ENCODE measurements at places on chromosomes 5 and 9.

- no peak for DNase-seq
Observed at GRCh38 chr9:72930828-72931227, 22.0 kb downstream of the ALDH1A1 start.

DNA sequence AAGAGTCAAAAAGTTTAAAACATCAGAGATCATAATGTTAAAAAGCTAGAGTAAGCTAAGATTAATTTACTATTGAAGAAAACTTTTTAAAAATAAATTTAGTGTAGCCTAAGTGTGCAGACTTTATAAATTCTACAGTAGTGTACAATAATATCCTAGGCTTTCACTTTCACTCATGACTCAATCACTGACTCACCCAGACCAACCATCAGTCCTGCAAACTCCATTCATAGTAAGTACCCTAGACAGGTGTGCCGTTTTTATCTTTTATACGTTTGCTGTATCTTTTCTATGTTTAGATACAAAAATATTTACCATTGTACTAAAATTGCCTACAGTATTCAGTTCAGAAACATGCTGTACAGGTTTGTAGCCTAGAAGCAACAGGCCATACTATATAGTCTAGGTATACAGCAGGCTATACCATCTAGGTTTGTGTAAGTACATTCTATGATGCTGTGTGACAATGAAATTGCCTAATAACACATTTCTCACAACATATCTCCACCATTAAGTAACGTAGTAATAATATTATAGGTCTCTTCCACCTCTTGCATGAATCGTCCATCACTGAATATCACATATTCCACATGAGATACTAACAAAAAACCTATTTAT is 59.2 kb downstream of the MEGF9 start:
- DNase-seq = peak; percentile 4

- DNase-seq = peak; percentile 46
Observed at GRCh38 chr5:54985301-54986268, at the start of gene ESM1. TSS of gene ESM1 (minus strand) at chr5:54985593. CDS start at chr5:54985517, 76 bp downstream.

GRCh38 chr5:101966476-101966875 is 329.6 kb downstream of the SLCO4C1 start:
- DNase-seq = no peak

- DNase-seq = no peak
Observed at GRCh38 chr5:1033606-1034420, 25.2 kb downstream of the NKD2 start.

DNA sequence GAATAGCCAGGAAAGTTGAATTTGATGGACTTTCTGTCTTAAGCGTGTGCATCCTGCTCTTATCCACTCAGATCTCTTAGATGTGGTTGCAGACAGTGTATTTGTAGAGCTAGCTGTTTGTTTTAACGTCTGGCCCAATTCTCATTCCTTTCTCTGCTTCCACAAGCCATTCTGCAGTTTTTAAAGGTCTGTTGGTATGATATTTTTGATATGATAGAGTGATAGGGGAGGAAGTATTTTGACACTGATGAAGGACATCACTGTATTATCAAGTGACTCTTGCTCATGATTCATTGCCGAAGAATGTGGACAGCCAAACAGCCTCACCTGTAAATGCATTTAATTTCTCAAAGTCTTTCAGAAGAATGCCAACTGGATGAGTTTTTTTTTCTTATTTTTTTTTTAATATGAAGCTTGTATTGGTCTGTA is 4.5 kb downstream of the TJP2 start:
- no peak for DNase-seq

DNA sequence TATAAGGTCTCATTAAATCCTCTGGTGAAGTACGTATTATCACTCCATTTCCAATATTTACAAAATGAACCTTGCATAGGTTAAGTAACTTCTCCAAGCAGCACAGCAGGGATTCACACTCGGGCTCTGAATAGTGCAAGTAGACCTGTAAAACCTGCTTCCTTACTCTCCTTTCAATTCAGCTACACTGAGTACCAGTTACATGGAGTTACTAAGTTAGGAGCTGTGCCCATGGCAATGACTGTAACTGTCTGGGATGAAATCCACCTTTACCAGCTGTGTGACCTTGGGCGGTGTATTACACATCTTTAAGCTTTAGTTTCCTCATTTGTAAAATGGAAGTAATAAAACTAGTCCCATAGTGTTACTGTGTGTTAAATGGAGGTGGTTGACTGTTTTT is 15.9 kb upstream of the MOB3B start:
- no peak for DNase-seq

- DNase-seq = peak; percentile 44
Observed at GRCh38 chr5:150600616-150601490, 39.6 kb upstream of the SYNPO start.

GRCh38 chr5:8952147-8952546 is 593.7 kb downstream of the SEMA5A start:
- DNase-seq = no peak

DNA sequence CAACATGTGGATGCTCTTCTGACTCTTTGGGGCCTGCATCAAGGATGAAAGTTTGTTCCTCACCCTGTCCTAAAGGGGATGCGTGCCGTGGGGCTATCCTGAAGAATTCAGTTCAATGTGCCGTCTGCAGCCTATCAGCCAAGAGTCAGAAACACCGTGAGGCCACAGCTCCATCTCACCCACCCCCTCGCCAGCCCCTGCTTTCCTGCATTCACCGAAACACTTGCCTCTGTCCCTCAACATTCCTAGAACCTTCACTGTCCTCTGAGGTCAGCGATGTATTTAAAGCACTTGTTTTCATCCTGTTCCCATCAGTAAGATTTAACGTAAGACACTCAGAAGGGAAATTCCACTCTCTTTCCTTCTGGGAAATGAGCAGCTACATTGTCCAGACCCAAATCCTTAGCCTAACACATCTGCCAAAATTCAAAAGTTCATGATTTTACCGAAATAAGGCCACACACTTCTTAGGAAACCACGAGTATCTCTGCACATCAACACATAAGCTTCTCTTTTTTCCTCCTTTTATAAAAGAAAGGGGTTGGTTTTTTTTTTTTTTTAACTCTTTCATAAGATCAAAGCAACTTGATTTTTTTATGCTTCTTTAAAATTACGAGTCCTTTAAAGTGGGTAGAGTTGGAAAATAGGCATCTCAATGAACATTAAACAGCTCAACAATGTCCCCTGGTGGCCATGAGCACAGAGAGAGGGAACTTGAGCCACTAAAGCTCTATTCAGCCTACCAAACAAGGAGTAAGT is 100.7 kb downstream of the SUSD1 start:
- DNase-seq = peak; percentile 95

- DNase-seq = no peak
Observed at GRCh38 chr9:69198521-69199220, 24.6 kb downstream of the TJP2 start.

GRCh38 chr5:172442592-172442991 is 11.7 kb downstream of the SH3PXD2B start:
- DNase-seq = peak; percentile 33

DNA sequence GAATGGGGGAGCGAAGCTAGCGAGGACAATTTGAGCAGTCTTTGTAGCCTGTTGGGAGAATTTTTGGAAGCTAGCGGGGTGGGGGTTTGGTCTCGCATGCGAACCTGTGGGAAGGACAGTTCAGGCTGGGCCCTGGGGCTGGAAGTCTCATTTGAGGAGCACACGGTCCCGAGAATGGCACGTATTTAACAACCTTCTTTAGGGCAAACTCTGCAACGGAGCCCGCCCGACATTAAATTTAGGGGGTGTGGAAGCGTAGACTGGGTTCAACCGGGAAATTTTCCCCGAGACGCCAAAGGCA is 35.2 kb upstream of the NFIB start:
- DNase-seq = no peak

DNA sequence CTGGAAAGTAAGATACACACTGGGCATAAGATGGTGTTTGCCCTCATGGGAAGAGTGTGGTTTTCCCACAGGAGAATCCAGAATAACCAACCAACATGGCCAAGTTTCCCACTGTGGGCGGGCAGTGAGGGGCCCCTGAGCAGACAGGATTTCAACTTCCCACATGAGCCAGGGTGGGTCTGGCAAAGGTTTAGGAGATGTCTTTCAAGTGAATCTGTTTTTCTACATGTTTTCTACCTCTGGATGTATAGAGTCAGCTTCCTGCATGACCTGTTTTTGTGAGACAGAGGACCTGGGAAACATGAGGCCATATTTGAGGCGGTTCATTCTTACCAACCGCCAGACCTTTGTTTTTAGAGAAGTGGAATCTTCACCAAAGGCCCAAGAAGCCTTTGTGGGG is 100.5 kb downstream of the TLE4 start:
- no peak for DNase-seq

DNA sequence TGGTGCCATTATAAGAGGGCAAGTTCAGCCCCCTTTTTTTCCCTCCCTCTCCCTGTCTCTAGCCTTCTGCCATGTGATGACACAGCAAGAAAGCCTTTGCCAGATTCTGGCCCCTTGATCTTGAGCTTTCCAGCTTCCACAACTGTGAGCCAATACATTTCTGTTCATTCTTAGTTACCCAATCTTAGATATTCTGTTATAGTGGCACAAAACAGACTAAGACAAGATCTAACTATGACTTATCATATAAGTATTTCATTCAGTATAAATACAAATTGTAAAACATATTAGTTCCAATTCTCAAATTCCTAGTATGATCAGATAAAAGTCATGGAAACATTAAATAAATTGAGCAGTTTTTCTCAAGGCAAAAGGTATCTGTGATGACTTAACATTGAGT is 276.3 kb downstream of the COX7C start:
- peak; percentile 14 for DNase-seq

GRCh38 chr9:96781552-96781951 is 3.7 kb upstream of the ZNF510 start:
- DNase-seq = no peak

DNA sequence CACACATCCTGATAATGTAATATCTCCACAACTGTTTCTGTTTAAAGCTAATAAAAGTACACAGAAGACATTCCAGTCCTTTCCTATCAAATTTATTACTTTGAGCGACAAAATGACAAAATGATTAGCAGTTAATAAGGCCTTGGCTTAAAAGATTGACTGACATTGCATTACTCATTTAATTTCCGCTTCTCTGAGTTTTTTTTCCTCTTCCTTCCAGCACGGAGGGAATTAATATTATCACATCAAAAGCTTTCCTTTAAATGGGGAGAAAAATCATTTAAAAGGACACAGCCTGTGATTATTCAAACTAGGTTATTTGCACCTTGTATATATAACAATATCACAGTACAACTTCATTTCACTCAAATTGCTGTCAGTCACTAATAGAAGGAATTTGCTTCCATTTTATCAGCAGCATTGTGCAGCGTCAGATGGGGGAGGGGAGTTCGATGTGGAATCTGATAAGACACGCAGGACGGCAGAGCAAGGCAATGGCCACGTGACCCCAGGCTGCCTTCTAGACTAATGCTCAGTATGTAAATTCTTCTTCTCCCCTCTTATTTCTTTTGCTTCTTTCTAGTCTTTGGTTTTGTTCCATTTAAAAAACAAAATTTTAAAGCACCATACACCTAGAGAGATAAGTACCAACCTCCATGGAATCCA is 400.5 kb downstream of the IRX1 start:
- DNase-seq = no peak

- no peak for DNase-seq
Observed at GRCh38 chr9:6356441-6356840, 28.3 kb downstream of the TPD52L3 start.

- DNase-seq = no peak
Observed at GRCh38 chr5:108523360-108523759, 141.5 kb upstream of the FBXL17 start.

GRCh38 chr9:123251741-123252140 is 16.6 kb downstream of the STRBP start:
- DNase-seq = no peak

All from fibroblast of skin of abdomen (primary cell).